ENCODE measurements at places on chromosomes 6 and 20. TPM values are rescaled to one million over a fixed set of nuclear protein-coding genes. Genes with fewer than 3 reads are reported as not detected.

The NUS1 gene
- 36.5 TPM for total RNA-seq

The SSTR4 gene
- not detected for total RNA-seq

The BACH2 gene
- 5.7 TPM for total RNA-seq

The NR2E1 gene
- not detected for total RNA-seq

The ZNF133 gene
- total RNA-seq, result 10.5 TPM

The TBC1D22B gene
- 9.7 TPM for total RNA-seq

The GRIK2 gene
- total RNA-seq, result 5.1 TPM

The PCSK2 gene
- total RNA-seq, result 0.51 TPM

DNA sequence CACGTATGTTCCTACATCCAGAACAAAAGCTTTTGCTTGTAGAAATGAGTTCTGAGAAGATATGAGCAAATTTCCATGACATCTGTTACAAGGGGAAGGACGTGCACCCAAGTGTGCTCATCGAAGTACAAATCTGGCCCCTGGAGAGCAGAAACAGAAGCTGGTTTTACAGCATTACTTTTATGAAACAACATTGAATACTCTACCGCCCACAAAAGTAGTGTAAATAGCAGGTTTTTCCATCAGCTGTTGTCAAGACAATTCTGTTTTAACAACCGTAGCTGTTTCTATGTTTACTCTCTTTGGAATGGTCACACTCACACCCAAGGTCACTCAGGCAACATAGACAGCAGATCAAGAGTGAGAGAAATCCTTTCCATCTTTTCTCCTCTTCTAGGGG is 114.2 kb upstream of the SSTR4 start:
- no peak for DNase-seq

DNA sequence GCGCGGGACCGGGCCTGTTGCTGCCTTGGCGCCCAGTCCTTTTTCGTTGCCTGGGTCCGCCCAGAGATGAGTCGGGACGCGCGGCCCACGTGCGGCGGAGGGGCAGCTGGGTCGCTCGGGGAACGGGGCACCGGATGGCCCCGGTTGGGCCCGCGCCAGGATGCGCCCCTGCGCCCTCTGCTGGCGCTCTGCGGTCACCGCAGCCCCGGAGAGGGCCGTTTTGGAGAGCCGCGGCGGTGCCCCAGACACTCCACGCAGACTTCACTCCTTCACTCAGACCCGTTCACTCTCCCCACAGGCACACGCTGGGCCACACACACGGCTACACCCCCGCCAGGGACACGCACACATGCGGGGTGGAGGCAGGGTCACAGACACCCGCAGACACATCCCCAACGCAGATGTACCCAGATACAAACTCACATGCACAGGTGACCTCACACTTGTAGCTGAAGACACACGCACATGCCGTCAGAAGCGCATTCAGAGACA is 38.8 kb downstream of the SRC start:
- DNase-seq, result peak; percentile 72

GRCh38 chr6:94357381-94357980 is 938.1 kb upstream of the EPHA7 start:
- peak; percentile 58 for DNase-seq

DNA sequence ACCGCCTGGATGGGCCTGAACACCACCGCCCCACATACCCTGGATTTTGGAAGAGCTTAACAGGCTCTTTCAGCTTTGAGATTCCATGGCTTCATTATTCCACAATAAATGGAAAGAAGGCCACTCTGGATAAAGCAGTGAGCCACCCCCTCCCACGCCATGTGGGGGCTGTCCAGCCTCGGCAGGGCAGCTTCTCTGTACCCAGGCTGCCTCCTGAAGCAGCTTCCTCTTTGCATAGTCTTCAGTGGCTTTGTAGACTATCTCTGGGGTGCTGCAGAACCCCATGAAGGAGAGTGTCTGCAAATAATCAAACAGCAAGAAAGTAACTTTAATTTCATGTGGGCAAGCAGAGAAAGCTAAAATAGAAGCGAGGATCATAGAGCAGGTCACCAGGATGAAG is 96.6 kb upstream of the NXT1 start:
- DNase-seq, result no peak

- peak; percentile 41 for DNase-seq
Measured at GRCh38 chr6:195861-196360, 96.4 kb upstream of the DUSP22 start.

DNA sequence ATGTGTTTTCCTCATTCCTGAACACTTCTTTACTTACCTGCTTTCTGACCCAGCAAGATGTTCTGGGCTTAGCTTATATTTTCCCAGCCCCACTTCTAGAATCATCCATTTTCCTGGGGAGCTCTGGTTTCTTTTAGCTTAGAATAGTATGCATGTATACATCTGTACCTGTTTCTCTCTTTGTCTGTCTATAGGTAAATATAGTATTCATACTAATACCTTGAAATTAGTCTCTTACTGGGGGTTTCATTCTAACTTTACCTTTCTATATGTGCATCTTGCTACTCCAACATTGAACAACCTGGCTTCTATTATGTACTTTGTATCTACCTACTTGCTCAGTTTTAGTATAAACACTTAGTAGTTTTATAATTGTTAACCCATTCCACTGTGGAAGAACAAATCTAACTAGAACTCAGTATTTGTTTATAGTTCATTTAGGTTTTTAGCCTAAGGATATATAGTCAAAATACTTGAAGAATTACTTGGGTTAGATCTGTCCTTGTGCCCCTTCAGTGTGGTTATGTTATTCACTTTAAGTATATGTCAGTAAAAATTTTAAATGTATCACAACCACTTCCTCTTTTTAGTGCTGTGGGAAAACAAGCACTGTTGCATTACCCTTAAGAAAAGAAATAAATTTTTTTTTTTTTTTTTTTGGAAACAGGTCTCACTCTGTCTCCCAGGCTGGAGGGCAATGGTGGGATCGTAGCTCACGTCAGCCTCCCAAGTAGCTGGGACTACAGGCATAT is 54.0 kb downstream of the ASXL1 start:
- no peak for DNase-seq

GRCh38 chr6:17905611-17906592 is 81.5 kb downstream of the KIF13A start:
- DNase-seq, result no peak

- DNase-seq, result peak; percentile 49
Measured at GRCh38 chr20:61980647-61981583, 84.8 kb downstream of the TAF4 start.

GRCh38 chr6:108706649-108707048 is 141.6 kb upstream of the ARMC2 start:
- DNase-seq, result no peak

GRCh38 chr6:6678185-6678671 is 89.7 kb downstream of the LY86 start:
- DNase-seq, result no peak

- DNase-seq, result peak; percentile 61
Measured at GRCh38 chr6:16948396-16948795, 153.5 kb upstream of the STMND1 start.

DNA sequence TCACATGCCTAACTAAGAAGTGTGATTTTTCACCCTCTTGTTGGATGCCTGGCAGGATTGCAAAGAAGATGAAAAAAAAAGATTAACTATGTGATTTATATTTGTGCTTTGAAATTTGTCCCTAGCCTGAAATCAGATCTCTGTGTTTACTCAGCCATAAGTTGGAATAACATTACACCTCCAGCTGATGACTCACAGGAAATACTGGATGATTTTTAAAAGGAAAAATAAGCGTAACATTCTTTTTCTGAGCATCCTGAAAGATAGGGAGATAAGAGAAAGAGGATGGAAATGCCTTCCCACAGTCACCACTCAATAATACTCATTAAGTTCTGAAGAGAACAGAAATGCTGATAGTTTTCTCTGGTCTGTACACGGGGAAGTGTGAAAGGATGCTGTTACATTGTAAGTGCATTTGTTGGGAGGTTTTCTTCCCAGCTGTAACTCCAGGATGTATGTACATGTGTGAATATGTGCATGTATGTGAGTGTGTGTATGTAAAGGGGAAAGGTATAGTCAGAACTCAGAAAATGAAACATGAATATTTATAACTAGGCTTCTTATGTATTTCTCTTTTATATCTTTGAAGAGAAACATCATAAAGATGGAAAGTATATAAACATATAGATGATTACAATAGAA is 37.4 kb upstream of the RIPPLY2 start:
- no peak for DNase-seq

- no peak for DNase-seq
Measured at GRCh38 chr20:44759595-44759994, 13.9 kb downstream of the KCNK15 start.

- DNase-seq, result no peak
Measured at GRCh38 chr6:43715056-43715788, 27.6 kb upstream of the MRPS18A start.

- no peak for DNase-seq
Measured at GRCh38 chr6:45323656-45324224, 4.4 kb upstream of the RUNX2 start.

GRCh38 chr6:115310156-115310555 is 750.5 kb downstream of the FRK start:
- DNase-seq, result no peak

All from lung (tissue), 17 donors.